ENCODE measurements at places on chromosomes 7 and 10. TPM values are rescaled to one million over a fixed set of nuclear protein-coding genes. Genes with fewer than 3 reads are reported as not detected.
A peak's percentile ranks its signal among the peaks of the same experiment; 100 is the strongest.

DNA sequence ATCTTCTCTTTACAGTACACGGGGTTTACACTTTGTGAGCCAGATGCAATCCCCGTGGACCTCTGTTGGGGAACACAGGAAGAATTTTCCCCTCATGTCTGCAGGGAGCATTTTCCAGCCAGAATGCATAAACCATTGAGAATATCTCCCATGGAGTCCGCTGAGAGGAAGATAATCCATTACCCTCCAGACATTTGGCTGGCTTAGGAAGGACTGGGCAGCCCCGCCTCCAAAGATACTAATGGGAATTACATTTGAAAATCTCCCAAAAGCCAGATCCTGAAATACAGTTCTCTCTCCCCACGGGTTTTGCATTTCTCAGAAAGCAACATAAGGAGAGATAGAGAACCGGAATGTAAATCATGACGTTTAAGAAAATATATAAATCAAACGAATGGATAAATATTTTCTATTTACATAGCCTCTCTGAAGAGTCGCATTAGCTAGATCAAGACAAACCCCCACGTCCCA lies 53.5 kb downstream of the TRIL start:
- no peak overlapping the region for H3K27ac ChIP-seq
- H3K27me3 ChIP-seq = peaks cover 12% of the 10 kb centered on the region
- no peaks in the 10 kb centered on the region for H3K36me3 ChIP-seq
- H3K4me3 ChIP-seq = no peak overlapping the region
- DNase-seq = no peak

DNA sequence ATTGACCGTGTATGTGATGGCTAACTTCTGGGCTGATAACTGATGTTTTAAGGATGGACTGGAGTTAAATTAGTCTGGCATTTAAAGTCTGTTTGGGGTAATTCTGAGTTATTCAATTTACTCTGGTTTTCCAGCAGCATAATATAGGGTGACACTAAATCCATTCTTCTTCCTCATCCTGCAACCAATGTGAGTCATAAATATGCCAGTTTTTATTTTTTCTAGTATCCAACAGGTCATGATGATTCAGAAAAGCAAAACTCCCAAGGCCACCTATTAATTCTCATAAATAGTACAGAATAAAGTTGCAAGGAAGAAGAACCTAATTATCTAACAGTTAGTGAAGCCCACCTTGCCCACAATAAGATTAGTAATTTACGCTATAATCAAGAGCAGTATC lies 7.5 kb upstream of the EPHB6 start:
- H3K27ac ChIP-seq = no peak overlapping the region
- H3K4me1 ChIP-seq = peaks cover 4% of the 10 kb centered on the region
- no peak for DNase-seq
- no peak overlapping the region for H3K4me3 ChIP-seq
- no peaks in the 10 kb centered on the region for H3K36me3 ChIP-seq

DNA sequence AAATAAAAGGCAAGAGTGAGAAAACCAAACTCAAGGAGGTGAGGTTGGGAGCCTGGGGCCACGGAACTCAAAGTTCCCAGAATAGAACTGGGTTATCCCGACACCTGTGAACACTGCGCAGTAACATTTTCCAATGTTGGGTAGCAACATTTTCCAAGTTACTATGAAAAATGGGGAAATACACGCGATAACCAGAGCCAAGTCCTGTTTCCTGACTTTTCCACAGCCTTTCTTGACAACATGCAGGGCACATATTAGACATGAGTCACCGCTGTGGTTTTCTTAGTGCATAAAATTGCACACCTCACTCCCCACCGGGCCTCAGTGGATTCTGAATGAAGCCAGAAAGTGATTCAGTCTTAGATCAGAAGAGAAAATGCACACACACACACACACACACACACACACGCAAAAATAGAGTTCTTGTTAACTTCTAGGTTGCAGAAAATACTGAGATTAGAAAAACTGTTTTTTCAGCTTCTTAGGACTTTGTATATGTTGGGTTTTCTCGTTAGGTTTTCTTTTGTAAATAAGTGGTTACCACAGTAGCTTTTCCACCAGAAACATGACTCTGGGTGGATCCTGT lies 70.0 kb downstream of the CAMK1D start:
- no peak for DNase-seq
- peaks cover 2% of the 10 kb centered on the region for H3K27me3 ChIP-seq
- H3K4me3 ChIP-seq = no peak overlapping the region

GRCh38 chr7:134721171-134721570 lies 58.3 kb upstream of the CALD1 start:
- H3K4me1 ChIP-seq = no peaks in the 10 kb centered on the region
- no peak overlapping the region for H3K4me3 ChIP-seq
- H3K27me3 ChIP-seq = peaks cover 2% of the 10 kb centered on the region
- peaks cover 1% of the 10 kb centered on the region for H3K36me3 ChIP-seq
- no peak overlapping the region for H3K27ac ChIP-seq

- no peaks in the 10 kb centered on the region for H3K36me3 ChIP-seq
- no peak overlapping the region for H3K4me3 ChIP-seq
- peaks cover 11% of the 10 kb centered on the region for H3K4me1 ChIP-seq
- no peak for DNase-seq
- H3K27ac ChIP-seq = peak overlapping the region; percentile 19
Observed at GRCh38 chr10:89503652-89504370, 31.6 kb downstream of the SLC16A12 start.

DNA sequence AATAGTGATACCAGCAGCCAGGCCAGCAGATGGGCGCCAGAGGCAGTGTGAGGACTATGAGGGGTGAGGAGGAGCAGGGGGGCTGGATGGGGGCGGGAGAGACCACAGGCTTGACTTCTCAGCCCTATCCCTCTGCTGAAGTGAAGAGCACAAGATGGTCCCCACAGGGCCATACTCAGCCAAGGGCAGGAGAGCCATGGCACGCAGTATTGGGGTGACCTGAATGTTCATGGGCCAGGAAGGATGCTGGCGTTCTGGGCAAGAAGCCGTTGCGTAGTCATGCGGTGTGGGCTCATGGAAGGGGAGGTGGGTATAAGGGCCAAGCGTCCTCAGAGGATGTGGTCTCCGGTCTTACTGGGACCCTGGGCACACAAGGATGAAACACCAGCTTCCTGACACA lies 146.3 kb downstream of the PRKAG2 start:
- DNase-seq = no peak
- no peak overlapping the region for H3K4me3 ChIP-seq
- no peaks in the 10 kb centered on the region for H3K27me3 ChIP-seq
- peaks cover 2% of the 10 kb centered on the region for H3K4me1 ChIP-seq

DNA sequence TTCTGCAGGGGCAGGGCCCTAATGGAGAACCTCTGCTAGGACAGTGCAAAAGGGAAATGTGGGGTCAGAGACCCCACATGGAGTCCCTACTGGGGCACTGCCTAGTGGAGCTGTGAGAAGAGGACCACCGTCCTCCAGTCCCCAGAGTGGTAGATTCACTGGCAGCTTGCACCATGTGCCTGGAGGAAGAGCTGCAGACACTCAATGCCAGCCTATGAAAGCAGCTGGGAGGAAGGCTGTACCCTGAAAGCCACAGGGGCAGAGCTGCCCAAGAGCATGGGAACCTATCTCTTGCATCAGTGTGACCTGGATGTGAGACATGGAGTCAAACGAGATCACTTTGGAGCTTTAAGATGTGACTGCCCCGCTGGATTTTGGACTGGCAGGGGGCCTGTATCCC lies 20.3 kb upstream of the GNAT3 start:
- DNase-seq = no peak
- H3K36me3 ChIP-seq = no peaks in the 10 kb centered on the region
- no peaks in the 10 kb centered on the region for H3K27me3 ChIP-seq

- no peak for DNase-seq
- H3K27ac ChIP-seq = no peak overlapping the region
- H3K27me3 ChIP-seq = no peaks in the 10 kb centered on the region
Observed at GRCh38 chr7:116984511-116984910, 31.2 kb downstream of the ST7 start.

GRCh38 chr7:126223729-126224128 lies 1029.0 kb downstream of the GRM8 start:
- no peaks in the 10 kb centered on the region for H3K36me3 ChIP-seq
- no peak overlapping the region for H3K4me3 ChIP-seq
- no peak overlapping the region for H3K27ac ChIP-seq

GRCh38 chr10:35372329-35372728 lies 36.0 kb downstream of the CCNY start:
- peak overlapping the region; percentile 59 for H3K27ac ChIP-seq
- no peak for DNase-seq
- peaks cover 48% of the 10 kb centered on the region for H3K4me1 ChIP-seq
- H3K36me3 ChIP-seq = peaks cover 10% of the 10 kb centered on the region
- H3K4me3 ChIP-seq = no peak overlapping the region

- DNase-seq = no peak
- H3K27me3 ChIP-seq = peaks cover 42% of the 10 kb centered on the region
- H3K36me3 ChIP-seq = no peaks in the 10 kb centered on the region
- H3K4me1 ChIP-seq = peaks cover 13% of the 10 kb centered on the region
- H3K27ac ChIP-seq = no peak overlapping the region
Observed at GRCh38 chr10:3452173-3452626, 279.6 kb upstream of the PITRM1 start.

DNA sequence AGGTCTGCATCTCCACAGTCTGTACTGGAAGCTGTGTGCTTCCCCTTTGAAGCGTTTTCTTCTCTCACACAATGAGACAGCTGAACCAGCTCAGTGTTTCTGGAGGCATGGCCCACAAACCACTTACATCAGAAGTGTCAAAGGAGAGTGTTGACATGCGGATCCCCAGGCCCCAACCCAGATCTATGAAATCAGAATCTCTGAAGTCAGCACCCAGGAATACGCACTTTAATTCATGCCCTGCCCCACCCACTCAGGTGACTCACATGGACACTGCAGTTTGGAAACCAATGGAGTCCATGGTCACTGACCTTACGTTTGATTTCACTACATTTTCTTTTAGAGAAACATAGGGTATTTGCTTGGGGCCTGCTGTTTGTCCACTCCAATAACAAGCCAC lies 19.0 kb downstream of the TLL2 start:
- no peak overlapping the region for H3K4me3 ChIP-seq
- H3K36me3 ChIP-seq = no peaks in the 10 kb centered on the region
- no peak overlapping the region for H3K27ac ChIP-seq

DNA sequence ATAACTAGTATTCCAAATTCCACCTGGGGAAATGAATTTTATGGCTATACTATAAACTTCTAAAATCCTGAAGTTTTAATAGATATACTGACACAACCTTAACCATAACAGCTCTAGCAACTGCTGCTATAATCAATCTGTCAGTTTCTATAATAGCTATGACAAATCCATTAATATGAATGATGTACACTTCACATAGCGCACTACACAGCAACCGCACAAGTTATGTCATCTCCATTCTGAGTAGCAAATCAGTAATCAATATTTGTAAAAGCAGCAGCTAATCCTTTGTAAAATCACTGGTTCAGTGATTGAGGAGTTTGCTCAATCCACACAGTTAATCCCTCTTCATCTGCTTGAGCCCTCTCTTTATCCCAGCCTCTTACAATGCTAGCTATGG lies 105.3 kb downstream of the SKAP2 start:
- no peak overlapping the region for H3K4me3 ChIP-seq
- no peaks in the 10 kb centered on the region for H3K27me3 ChIP-seq
- H3K4me1 ChIP-seq = peaks cover 2% of the 10 kb centered on the region
- H3K36me3 ChIP-seq = no peaks in the 10 kb centered on the region

- H3K27ac ChIP-seq = no peak overlapping the region
- peaks cover 36% of the 10 kb centered on the region for H3K4me1 ChIP-seq
- H3K4me3 ChIP-seq = no peak overlapping the region
- H3K36me3 ChIP-seq = peaks cover 51% of the 10 kb centered on the region
Observed at GRCh38 chr7:132527467-132528410, 48.5 kb downstream of the PLXNA4 start.

- peaks cover 3% of the 10 kb centered on the region for H3K27me3 ChIP-seq
- no peak overlapping the region for H3K27ac ChIP-seq
- no peak overlapping the region for H3K4me3 ChIP-seq
- no peaks in the 10 kb centered on the region for H3K36me3 ChIP-seq
Observed at GRCh38 chr10:21060626-21061025, 163.5 kb upstream of the NEBL start.

DNA sequence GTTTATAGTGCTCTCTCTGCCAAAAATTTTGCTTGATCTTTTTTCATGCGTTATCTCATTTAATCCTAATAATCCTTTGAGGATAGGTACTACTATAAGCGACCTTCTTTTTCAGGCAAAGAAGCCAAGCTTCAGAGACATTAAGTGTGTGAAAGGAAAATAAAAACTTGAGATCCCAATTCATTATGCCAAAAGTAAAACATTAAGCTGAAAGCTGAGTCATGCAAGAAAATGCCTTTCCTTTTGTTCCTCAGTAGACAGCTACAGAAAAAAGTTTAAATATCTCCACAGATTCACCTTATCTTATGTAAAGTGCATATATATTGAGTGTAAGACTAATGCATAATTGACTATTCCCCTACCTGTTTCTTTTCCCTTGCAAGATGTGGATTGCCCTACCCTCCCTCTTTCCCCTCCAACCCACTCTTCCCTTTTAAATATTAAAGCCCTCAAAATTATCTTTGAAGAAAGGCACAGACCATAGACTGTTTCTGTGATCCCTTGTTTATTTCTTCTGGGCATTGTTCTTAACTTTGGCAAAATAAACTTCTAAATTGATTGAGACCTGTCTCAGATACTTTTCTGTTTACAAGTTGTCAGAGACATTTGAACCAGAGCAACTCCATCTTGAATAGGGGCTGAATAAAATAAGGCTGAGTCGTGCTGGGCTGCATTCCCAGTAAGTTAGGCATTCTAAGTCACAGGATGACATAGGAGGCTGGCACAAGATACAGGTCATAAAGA lies 1139.9 kb upstream of the LRRN3 start:
- no peak for DNase-seq
- no peaks in the 10 kb centered on the region for H3K4me1 ChIP-seq
- H3K27ac ChIP-seq = no peak overlapping the region
- no peak overlapping the region for H3K4me3 ChIP-seq
- no peaks in the 10 kb centered on the region for H3K27me3 ChIP-seq

- DNase-seq = no peak
- H3K4me3 ChIP-seq = no peak overlapping the region
- H3K4me1 ChIP-seq = no peaks in the 10 kb centered on the region
- no peaks in the 10 kb centered on the region for H3K36me3 ChIP-seq
- H3K27me3 ChIP-seq = no peaks in the 10 kb centered on the region
Observed at GRCh38 chr10:126588024-126588423, 82.5 kb downstream of the C10orf90 start.

The PRR15 gene
- not detected for total RNA-seq

The TUBAL3 gene
- total RNA-seq = not detected

The NACAD gene
- total RNA-seq = 0.08 TPM

The PRSS37 gene
- not detected for total RNA-seq

The PON2 gene
- 6.5 TPM for total RNA-seq

The ENO4 gene
- not detected for total RNA-seq

Measured in activated naive CD8-positive, alpha-beta T cell treated with anti-CD3 and anti-CD28 coated beads, Interleukin-2, amount 10 ng/mL, durations not matched to agents 7 days and 5 days (primary cell).